Hippocampal formation (tissue), 2 donors: ENCODE measurements at places on chromosomes 11 and 22.

- DNase-seq: no peak
These were observed 75.2 kb downstream of the DGCR2 start for GRCh38 chr22:19046719-19047609.

GRCh38 chr11:59558270-59558643 lies 46.9 kb downstream of the OR4D9 start:
- no peak for DNase-seq

DNA sequence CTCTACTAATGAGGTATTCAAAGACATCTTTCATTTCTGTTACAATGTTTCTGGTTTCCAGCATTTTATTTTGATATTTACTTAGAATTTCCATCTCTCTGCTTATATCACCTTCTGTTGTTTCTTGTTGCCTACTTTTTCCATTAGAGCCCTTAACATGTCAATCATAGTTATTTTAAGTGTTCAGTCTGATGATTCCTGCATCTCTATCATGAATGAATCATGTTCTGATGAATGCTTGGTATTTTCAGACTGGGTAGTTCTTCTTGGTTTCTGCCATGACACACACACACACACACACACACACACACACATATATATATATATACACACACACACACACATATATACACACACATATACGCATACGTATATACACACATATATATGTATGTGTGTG lies 486.4 kb upstream of the ISX start:
- DNase-seq: no peak

GRCh38 chr11:66933531-66933930 lies 24.7 kb downstream of the PC start:
- DNase-seq: no peak
